ENCODE measurements at places on chromosomes 16 and 17.

DNA sequence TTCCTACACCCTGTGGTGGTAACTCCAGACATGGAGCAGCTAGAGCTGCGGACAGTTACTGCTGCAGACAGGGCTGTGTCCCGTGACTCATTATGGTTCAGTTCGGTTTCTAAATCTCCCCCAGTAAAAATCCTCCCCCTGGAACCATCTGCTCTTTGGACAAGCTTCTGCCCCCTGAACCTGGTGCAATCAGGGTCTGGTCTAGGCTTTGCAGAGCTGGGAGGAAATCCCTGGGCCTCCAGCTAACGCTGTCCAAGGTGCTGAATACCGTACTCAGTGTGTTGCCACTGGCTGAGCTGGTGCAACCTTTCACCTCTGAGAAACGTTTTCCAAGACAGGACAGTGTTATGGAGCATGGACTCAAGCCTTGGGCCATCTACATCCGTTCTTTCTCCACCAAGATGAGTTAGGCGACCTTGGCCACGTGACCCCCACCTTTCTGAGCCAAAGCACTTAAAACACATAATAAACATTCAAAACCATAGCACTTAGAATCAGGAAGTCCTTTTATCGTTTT is 142.0 kb downstream of the CPPED1 start:
- peak; percentile 52 for DNase-seq

- DNase-seq = no peak
Measured at GRCh38 chr16:85202631-85203461, 90.6 kb upstream of the CIBAR2 start.

GRCh38 chr17:10793256-10793655 is 10.6 kb downstream of the TMEM238L start:
- no peak for DNase-seq

DNA sequence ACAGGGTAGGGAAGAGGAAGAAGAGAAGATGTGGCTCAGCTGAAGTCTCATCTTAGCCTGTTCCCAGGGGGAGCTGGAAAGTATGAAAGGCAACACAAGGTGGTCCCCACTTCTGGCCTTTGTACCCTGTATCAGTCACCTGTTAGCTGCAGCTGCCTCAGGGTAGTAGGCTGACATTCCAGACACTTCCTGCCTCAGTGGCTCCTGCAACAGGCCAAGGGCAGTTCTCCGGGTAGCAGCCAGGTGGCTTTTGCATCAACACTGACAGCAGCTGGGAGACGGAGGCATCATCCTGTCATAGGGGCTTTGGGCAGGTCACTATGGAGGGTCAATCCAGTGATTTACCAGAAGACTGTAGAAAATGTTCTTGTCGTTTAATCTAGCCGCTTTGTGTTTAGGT is 124.0 kb downstream of the RGS9 start:
- no peak for DNase-seq

DNA sequence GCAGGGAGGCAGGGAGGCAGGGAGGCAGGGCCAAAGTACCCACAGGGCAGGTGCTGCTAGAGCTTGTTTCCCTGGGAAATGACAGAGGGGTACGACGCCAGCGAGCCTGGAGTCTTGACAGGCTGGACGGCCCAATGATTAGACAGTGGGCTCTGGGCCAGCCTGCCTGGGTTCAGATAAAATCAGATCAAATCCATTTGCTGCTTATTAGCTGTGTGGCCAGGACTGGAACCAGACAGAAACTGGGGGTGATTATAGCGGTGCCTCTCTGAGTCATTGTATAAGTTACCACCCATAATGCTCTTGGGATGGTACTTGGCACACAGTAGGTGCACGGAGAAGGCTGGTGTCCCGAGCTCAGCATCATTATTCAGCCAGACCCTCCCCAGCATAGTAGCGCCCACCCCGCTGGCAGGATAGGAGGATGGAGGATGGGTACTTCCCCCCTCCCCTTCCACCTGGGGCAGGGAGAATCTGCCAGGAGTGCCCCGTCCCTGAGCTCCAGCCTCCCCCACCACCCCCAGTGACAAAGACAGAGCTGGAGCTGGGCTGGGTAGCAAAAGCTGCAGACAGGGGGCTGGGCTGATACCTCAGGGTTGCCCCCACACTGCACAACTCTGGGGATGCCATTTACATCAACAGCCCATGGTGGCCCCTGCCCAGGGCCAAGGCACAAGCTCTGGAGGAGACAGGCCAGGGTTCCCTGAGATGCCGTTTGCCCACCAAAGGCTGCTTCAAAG is 77.6 kb upstream of the TNRC6C start:
- no peak for DNase-seq

DNA sequence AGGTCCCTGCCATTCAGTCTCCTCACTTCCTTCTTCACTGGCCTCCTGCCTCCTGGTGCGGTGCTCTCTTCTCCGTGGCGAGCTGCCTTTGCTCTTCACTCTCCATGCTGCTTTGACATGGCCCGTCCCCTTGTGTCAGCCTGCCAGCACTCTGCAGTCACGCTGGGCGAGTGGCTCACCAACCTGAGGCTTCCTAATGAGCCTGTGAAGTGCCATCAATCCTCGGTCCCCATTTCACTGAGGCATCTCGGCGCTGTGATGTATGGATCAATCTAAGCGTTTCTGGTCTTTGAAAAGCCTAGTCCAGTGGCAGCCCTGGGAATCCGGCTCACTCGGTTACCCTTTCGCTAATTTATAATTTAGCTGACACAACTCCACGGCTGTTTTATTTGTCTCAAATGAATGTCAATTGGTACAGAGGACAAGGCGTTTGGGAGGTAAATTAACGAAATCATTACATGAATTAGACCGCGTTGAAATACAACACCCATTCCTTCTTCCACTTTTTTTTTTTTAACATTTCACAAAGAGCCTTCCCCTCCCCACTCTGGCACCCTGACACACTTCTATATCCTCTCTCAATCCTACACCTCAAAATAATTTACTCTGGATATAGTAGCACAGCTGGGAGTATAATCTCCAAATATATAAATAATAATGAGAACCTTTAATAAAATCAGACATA is 610.7 kb downstream of the TMEM114 start:
- DNase-seq = no peak

- no peak for DNase-seq
Measured at GRCh38 chr16:48133455-48134211, 22.2 kb downstream of the ABCC12 start.

DNA sequence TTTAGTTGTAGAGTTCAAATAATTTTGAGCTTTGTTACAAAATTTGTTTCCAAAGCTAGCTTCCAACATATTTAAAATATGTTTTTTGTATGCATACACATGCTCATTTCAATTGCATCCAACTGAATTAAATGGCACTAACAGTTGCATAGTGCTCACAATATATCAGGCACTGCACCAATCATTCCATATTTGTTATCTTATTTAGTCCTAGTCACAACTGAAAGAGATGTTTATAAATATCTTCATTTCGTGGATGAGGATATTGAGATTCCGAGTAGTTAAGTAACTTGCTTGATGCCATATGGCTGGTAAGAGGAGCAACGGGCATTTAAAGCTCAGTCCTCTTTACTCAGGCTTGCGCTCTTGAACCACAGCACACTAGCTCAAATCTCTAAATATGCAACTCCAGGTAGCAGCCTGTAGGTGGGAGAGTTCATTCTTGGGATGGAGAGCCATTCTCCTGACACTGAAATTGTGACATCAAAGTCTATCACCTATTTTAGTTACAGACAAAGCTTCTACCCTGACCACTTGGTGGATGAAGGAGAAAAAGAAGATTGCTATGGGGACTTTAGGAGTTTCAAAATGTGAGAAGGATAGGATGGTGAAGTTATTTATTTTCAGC is 118.0 kb upstream of the CA10 start:
- no peak for DNase-seq

DNA sequence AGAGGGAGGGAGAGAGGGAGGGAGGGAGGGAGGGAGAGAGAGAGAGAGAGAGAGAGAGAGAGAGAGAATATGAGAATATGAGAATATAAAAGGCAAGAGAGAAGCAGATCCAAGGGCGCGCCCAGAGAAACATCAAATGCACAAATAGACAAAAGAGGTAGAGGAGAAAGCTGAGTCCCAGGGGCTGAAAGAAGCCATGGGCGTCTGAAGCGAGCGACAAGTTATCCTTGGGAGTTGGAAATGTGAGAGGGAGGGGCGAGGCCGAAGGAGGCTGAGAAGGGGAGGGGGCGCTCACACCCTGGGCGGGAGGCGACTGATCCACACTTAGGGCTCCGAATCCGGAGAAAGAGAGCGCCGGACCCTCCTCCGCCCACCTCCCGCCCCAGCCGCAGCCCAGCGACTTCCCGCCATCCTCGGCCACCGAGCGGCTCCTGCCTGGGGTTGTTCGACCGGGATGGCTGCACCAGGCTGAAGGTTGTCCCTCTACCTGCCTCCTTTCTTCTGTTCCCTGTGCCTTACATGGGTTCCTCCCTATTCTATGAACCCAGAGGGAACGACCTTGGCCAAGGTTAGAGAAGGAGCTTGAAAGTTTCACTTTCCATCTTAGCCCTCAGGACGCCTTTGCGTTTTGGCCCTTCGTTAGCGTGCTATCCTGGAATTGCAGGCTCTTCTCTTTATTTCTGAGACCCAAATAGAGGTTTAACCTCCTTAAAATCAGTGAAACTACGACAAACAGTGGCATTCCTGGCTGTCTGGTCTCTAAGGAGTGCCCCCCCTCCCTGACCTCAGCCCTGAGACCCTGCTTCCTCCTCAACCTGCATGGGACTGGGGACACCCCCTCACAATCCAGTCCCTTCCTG is 21.2 kb upstream of the HOXB9 start:
- no peak for DNase-seq

- DNase-seq = no peak
Measured at GRCh38 chr16:84517366-84517765, 12.9 kb upstream of the MEAK7 start.

GRCh38 chr17:74527081-74527480 is 4.2 kb downstream of the CD300LB start:
- peak; percentile 29 for DNase-seq

DNA sequence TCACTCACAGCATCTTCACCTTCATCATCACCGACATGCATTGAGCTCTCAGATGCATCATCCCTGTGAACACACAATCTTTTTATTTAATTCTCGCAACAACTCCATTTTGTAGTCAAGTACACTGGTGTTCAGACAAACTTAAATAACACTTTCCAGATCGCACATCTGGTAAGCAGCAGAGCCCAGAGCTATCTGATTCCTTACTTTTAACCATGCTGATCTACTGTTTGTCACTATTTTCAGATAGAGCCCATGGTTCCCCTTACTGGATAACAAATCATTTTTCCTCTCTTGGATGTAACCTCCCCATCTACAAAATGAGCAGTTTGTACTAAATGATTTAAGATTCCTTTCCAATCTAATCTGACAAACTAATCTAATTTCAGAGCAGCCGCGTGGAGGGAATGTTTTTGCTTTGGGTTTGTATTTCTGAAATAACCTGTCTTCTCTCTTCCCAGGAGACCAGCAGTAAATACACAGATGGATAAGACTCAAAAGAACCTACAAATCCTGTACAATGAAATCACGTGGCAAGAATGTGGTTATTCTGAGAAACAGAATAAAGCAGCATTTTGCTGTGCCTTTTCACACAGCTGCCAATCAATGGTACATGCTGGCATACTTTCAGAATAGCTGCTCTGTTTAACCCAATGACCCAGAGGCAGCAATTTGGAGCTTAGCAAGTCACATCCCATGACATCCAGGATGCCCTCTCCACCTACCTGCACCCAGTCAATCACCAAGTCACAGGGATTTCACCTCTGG is 72.9 kb upstream of the CCL2 start:
- DNase-seq = no peak

DNA sequence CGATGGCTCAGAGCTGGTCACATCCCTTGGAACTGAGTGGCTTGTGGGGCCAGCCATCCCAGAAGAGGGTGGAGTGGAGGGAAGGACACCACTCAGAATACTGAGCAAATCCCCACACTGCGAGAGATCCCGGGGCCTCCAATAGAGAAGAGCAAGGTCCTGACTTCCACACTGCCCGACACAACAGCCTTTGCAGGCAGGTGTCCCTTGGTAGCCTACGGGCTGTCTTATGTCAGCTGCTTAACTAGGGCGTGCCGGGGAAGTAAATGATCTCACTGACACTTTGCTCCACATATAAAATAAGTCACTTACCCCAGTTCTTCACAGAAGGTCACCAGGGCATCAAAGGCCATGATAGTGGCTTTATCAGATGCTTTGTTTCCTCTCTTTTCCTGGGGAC is 16.1 kb downstream of the RECQL5 start:
- no peak for DNase-seq

GRCh38 chr17:82281076-82281475 is 7.6 kb upstream of the CSNK1D start:
- peak; percentile 63 for DNase-seq

GRCh38 chr16:67606632-67607031 is 38.3 kb upstream of the CARMIL2 start:
- no peak for DNase-seq

GRCh38 chr17:10458701-10459100 is 10.7 kb downstream of the MYH4 start:
- no peak for DNase-seq

DNA sequence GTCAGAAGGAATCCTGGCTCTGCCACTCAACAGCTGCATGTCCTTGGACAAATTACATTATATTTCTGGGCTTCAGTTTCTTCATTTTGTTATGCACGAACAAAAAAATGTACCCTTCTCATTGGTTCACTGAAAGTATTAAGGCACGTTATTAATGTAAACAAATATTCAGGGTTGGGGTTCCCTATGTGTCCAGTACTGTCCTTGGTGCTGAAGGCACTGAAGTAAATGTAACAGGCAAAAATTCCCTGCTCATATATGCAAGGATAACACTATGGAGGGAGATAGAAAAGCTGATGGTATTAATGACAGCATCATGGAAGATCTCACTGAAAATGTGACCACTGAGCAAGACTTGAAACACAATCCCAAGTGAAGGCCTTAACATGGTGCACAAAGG is 386.6 kb downstream of the XYLT1 start:
- no peak for DNase-seq

DNA sequence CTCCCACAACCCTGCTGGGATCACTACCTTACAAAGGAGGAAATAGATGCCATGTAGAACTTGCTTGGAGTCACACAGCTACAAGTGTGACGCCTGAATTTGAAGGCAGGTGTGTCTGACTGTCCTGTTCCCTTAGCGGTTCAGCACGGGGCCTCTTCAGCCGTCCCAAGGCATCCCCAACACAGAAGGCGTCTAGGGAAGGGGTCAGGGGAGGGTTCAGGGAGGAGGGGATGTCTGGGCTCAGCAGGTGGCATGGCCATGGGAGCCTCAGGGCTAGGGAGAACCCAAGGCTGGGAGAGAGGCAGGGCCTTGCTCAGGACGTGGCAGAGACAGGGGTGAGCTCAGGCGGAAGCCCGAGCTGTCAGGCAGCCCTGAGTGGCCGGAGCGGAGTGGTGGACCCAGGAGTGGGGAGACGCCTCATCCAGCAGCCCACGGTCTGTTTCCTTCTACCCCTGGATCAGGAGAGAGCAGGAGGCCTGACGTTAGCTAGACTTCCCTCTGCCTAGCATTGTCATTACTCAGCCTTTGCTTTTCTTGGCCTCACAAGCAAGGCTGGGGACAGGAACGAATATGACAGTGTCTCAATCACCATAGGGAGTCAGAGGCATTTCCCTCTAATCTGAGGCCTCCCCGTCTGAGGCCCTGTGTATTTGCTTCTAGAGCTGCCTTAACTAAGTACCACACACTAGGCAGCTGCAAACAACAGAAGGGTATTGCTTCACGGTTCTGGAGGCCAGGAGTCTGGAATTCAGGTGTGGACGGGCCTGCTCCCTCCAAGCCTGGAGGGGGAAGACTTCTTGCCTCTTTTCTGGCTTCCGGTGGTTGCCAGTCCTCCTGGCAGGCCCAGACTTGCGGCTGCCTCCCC is 31.3 kb upstream of the ANKRD40CL start:
- no peak for DNase-seq

All from activated CD8-positive, alpha-beta memory T cell treated with anti-CD3 and anti-CD28 coated beads, Interleukin-2, amount 10 ng/mL, durations not matched to agents 7 days and 5 days (primary cell).